ENCODE measurements at places on chromosomes 3 and 15.

DNA sequence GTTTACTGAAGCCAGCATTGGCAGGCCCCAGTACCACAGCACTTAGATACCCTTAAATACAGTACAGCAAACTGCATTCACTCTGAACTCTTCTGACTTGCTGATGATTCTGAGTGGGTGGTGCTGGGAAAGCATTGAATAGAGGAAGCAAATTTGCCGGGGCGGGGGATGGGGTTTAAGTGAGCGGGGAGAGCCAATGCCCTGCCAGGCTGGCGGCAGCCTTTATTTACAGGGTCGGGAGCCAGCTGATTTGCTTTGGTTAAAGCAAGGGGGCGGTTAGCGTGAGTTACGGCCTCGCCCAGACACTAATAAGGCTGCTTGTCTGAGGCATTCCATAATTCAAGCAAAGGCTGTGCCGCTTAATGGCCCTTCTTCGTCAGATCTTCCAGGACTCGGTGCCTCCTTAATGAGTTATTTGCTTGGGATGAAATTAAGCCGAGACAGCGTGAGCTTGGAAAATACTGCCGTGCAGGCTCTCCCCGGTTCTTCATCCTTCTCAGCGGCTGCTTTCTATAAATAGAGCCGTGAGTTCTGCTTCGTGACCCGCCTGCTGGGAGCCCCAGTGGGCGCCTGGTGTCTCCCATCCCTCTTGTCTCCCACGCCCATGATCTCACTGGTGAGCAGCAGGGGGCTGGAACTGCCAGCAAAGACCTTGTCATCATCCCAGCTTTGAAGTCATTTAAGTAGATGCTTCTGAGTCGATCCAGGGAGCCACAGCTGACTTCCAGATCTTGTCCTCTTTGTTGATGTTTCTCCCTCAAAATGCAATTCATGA lies 25.8 kb downstream of the SPSB4 start:
- no peak for DNase-seq

DNA sequence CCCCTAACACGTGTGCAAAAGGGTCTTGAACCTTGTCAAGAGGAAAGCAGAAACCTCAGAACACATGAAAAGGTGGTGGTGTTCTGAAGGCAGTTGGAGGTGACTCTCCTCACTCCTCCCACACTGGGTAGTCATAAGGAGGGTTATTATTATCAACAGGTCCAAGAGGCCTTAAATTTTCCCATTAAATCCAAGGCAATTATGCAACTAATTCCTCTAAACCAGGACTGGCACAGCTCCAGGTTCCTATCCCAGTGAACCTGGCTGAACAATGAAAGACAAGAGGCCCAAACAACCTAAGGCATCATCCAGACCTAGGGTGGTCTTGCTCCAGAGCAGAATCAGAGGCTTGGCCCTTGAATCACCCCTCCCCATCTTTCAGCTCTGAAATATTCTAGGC lies 15.0 kb downstream of the MYLK start:
- no peak for DNase-seq

- no peak for DNase-seq
These were observed 18.5 kb downstream of the TRANK1 start for GRCh38 chr3:36926292-36926897.

- DNase-seq = no peak
These were observed 2.1 kb upstream of the TTLL3 start for GRCh38 chr3:9807981-9808344.

DNA sequence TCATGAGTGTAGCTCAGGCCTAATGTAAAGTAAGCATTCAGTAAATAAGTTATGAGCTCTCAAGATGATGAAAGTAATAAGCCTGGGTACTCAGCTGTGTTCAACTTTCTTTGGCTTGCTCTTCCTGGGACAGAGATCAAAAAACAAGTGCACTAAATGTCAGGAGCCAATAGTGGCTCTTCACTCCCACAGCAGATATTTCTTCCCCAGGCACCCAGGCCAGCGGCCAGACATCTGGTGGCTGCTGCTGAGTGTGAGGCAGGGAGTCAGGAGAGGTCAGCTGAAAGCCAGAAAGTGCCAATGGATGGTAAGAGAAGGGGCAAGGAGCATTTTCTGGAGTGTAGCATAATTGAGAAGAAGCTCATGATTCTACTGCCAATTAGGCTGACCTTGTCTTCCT lies 18.2 kb upstream of the ITGA11 start:
- DNase-seq = no peak

GRCh38 chr15:85618956-85619491 lies 175.7 kb downstream of the KLHL25 start:
- peak; percentile 63 for DNase-seq

DNA sequence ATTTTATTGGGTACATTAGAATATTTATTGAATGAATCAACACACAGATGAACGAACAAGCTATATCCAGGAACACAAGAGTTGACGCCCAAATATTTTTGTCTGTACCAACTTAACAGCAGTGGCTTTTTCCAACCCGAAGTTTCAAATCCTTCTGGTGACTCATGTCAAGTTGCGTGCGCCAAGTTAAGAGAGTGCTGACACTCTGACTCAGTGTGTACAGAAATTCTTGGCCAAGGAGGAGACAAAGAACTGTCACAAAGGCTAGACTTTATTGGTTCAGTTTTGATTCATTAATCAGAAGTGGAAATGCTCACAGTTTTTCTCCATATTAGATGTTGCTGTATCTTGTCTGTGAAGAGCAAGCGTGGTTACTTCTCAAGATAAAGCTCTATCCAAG lies 59.6 kb upstream of the TSC22D2 start:
- DNase-seq = no peak

- DNase-seq = no peak
These were observed 66.8 kb upstream of the BLM start for GRCh38 chr15:90650117-90650955.

DNA sequence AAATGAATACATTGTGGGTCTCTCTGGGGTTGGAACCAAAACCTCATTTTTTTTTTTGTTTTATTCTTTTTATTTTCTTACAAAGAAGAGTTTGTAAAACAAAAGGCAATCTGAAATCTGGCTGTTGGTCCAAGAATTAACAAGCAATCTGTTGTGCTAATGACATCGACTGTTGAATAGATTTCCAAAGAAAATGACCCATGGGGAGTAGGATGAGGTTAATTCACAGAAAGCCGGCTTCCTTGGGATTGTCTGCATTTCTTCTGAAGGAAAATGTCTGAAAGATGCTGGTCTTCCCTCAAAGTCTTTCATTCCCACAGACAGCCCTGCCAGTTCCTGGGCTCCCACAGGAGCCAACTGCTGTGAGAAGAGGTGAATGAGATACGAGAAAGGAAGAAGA lies 92.9 kb downstream of the LRRC3B start:
- no peak for DNase-seq

DNA sequence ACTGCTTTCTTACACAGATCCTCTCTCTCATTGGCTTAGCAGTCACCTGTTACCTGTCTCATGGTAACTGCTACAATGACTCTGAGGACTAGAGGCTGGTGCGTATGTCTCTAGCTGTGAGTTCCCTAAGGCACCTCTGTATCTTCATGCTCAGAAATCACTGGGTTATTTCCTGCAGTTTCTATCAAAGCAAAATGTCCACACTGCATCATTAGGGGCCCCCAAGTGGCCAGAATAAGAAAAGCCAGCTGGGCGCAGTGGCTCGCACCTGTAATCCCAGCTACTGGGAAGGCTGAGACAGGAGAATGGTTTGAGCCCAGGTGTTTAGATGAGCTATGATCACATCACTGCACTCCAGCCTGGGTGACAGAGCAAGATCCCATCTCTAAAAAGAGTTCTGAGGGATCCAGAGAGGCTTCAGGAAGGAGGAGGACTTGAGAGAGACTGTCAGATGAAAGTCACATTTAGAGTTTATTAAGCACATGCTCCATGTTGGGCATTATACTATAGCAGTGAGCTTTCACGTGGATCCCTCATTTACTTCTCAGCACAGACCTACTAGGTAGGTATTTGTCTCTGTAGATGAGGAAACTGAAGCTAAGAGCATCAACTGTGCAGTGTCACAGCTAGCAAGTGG lies 2.3 kb upstream of the VPS18 start:
- DNase-seq = no peak

GRCh38 chr3:10815487-10815886 lies 541 bp upstream of the SLC6A11 start:
- DNase-seq = no peak

DNA sequence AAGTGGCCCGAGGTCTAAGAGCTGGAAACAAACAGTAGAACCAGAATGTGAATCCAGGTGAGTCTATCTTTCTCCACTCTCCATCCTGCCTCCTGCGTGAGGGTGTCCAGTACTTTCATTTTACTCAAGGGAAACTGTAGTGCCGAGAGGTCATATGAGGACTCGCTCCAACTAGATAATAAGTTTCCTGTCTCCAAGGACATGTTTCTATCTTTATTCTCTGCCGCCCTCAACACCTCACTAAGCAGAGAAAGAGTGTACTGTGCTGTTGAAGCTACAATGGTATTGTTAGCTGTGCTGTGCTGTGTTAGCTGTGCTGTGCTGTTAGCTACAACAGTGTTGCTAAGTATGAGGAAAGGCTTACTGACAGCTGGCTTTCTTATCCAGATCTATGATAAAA lies 137.9 kb upstream of the COL8A1 start:
- no peak for DNase-seq

GRCh38 chr3:195059006-195059350 lies 212.0 kb downstream of the XXYLT1 start:
- no peak for DNase-seq

Measured in HL-60 (cell line).